Stimulated activated CD4-positive, alpha-beta T cell treated with anti-CD3 and anti-CD28 coated beads, Interleukin-15, amount 100 ng/mL, for 1 hour (primary cell): ENCODE measurements at places on chromosomes 7 and 10.

DNA sequence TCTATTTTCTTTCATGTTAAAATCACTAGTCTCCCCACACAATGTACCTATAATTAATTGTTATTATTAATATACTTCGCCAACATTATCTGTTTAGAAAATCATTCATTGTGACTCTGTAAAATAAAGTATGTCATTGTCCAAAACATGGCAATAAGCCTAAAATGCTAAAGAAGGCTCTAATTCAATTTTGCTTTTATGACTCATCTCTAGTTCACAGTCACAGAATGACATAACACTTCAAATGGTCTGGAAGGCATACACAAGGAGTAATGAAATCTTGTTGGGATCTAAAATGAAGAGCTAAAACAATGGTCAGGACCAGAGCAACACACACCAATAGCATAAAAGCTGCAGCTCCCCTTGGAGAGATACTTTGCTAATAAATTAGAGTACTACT is 505.8 kb downstream of the GPAM start:
- DNase-seq = no peak

GRCh38 chr10:104100795-104101194 is 15.1 kb upstream of the COL17A1 start:
- DNase-seq = no peak

DNA sequence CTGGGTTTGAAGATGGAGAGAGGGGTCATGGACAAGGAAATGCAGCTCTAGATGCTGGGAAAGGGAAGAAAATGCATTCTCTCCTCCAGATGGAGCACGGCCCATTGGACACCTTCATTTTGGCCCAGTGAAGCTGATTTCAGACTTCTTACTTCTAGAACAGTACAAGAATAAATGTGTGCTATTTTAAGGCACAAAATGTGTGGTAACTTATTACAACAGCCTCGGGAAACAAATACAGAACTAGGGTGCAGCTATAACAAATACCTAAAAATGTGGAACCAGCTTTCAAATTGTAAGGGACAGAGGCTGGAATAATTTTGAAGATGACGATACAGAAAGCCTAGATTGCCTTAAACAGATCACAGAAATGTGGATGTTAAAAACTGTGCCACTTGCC is 54.1 kb downstream of the CYTH3 start:
- no peak for DNase-seq

DNA sequence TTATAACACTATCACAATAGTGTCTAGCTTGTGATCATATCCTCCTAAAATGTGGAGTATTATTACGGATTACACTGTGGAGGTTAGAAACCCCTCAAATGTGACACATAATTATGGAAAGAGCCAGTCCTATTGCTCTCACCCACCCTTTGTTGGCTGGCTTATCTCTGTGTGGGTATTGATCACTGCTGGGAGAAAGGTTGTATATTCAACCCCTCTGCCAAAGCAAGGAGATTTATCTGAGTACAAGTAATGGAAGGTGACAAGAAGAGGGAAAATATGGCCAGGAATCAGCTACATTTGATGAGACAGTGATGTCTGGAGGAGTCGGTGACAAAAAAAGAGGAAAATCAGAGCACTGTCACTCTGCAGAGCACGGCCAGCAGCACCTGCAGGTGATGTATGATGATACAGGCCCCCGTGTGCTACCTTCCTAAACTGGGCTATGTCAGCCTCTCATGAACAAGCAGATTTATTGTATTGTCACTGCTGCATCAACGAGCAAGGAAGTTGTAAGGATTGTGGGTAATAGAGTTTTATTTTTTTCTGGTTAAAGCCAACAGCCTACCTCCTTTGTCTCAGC is 235.3 kb downstream of the PHF14 start:
- DNase-seq = no peak

- DNase-seq = no peak
These were observed 6.9 kb upstream of the MINDY4 start for GRCh38 chr7:30764030-30764975.
